Breast epithelium (tissue), 4 donors: ENCODE measurements at places on chromosomes 1 and 21.

GRCh38 chr1:94708299-94708685, 111.9 kb upstream of the SLC44A3 start:
- no peaks in the 10 kb centered on the region for H3K36me3 ChIP-seq
- H3K27me3 ChIP-seq, result no peaks in the 10 kb centered on the region
- H3K4me1 ChIP-seq, result no peaks in the 10 kb centered on the region
- H3K27ac ChIP-seq, result peak overlapping the region; percentile 36

DNA sequence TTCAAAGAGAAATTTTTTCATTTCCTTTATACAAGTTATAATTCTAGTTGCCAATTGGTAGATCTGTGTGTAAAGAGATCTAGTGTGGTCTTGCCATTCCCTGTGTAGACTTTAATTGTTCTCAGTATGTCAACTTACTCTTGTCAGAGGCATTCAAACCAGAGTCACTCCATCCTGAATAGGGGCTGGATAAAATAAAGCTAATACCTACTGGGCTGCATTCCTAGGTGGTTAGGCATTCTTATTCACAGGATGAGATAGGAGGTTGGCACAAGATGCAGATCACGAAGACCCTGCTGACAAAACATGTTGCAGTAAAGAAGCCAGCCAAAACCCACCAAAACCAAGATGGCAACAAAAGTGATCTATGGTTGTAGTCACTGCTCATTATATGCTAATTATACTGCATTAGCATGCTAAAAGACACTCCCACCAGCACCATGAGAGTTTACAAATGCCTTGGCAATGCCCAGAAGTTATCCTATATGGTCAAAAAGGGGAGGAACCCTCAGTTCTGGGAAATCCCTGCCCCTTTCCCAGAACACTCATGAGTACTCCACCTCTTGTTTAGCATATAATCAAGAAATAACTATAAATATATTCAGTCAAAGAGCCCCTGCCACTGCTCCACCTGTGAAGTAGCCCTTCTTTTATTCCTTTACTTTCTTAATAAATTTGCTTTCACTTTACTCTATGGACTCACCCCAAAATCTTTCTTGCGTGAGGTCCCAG, 74.0 kb upstream of the ADAMTS5 start:
- no peaks in the 10 kb centered on the region for H3K27me3 ChIP-seq
- H3K4me3 ChIP-seq, result no peak overlapping the region
- H3K27ac ChIP-seq, result no peak overlapping the region
- no peak for DNase-seq
- no peaks in the 10 kb centered on the region for H3K36me3 ChIP-seq

DNA sequence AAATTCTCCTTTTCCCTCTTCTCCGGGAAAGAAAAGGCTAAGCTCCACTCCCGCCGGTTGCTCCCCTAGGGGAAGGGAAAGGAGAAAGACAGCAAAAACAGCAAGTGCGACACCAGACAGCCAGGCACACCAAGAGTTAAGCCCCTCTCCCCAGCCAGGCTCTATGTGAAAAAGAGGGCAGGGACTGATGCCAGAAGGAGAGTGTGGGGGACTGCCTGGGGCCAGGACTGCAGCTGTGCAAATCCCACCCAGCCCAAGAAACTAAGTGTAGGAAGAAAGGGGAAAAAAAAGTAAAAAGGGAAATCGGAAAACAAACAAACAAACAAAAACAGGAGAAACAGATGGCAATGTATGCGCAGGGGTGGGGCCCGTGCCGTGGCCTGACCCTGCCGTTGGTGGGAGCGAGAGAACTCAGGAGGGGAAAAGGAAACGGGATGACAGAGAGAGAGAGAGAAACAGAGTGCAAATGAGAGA, 27.7 kb upstream of the FMO1 start:
- no peak for DNase-seq
- no peaks in the 10 kb centered on the region for H3K27me3 ChIP-seq
- peak overlapping the region; percentile 51 for H3K4me3 ChIP-seq
- H3K4me1 ChIP-seq, result peaks cover 7% of the 10 kb centered on the region
- no peaks in the 10 kb centered on the region for H3K36me3 ChIP-seq

DNA sequence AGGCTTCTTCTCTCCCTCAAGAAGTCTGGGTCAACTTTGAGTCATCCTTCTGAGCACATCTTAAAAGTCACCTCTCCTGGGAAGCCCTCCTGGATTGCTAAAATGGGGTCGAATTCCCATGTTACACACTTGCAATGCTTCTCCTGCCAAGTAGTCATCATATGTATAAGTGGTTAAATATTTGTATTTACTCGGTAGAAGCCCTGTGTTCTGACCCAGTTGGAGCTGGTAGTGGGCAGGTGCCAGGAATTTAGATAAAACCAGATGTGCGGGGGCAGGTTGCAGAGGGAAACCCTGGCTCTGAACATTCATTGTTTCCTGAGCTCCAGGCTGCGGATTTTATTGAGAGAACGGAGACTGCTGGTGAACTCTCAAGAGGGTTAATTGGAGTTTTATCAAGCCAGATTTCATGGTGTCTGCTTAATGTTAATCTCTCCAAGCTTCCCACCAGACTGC, 52.8 kb upstream of the RPL11 start:
- no peaks in the 10 kb centered on the region for H3K36me3 ChIP-seq
- no peak overlapping the region for H3K4me3 ChIP-seq
- DNase-seq, result no peak
- no peaks in the 10 kb centered on the region for H3K27me3 ChIP-seq
- no peaks in the 10 kb centered on the region for H3K4me1 ChIP-seq
- H3K27ac ChIP-seq, result no peak overlapping the region

DNA sequence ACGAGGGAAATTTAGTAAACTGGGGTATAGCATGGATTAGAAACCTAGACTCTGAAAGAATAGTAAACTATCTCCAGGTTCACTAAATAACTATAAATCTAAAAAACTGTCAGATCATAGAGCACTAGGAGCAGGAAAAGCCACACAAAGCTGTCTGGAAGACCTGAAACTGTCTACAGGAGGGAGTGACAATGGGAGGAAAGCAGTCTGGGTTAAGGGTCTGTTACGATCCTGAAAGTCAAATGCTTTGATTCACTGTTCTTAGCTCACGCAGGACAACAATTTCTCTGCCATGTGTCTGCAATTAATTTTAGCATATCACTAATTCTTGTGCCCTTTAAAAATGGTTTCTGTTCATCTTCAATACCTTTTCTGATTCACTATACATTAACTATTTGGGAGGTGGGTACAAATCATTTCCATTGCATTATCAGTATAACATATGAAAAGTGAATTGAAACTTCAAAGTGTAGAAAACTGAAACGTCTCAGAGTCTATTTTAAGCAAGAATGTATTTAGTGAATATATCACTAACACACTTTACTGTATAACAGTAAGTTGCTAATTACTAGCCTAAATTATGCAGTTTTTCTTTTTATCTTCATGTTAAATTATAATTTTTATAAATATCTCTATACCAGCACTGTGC, 18.4 kb downstream of the CEP170 start:
- no peak overlapping the region for H3K27ac ChIP-seq

DNA sequence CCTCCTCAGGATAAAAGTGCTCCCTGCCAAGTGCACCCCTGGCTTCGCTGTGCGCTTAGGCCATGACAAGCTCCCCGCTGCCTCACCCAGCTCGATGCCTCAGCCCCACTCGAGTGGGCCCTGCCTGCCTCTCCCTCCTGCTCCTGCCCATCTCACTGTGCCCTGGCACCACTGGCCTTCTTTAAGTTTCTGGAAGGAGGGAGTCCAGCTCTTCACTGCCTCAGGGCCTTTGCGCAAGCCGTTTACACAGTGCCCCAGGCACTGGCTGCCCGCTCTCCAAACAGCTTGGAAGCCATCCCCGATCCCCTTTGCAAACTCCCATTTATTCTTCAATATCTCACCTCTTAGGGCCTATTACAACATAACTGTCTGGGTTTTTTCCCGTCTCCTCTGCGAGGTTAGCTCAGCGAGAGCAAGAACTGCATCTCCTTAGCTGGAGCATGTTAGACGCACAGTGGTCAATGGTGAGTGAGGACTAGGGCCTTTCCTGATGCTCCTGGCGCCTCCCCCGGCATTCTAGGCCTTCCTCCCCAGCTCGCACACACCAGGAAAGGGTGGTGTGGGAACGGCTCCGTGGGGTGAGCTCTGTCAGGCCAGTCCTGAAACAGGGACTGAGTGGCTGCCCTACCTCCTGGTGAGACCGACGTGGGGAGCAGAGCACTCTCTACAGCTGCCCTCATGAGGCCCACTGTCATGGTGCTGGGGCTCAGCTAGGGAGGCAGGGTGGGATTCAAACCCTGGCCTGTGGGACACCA, 31.9 kb downstream of the PODN start:
- H3K4me3 ChIP-seq, result no peak overlapping the region
- H3K27ac ChIP-seq, result no peak overlapping the region
- no peaks in the 10 kb centered on the region for H3K4me1 ChIP-seq
- no peaks in the 10 kb centered on the region for H3K36me3 ChIP-seq
- no peak for DNase-seq

DNA sequence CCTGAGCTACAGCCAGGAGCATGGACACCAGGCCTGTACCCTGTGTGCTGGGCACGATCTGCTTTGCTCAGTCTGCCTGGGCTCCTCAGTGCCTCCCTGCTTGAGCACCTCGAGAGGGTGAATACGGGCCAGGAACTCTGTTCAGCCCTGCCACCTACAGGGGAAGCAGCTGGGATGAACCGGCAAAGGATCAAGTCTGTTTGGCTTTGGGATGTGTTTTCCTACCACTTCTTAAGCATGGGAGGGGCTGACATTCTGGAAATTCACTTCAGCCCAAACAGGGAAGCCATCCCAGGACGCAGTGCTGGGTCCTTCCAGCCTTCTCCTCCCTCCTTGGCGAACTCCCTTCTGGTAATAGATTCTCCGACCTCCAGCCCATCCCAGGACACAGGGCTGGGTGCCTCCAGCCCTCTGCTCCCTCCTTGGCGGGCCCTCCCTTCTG, 55.8 kb upstream of the SELENON start:
- H3K4me1 ChIP-seq, result no peaks in the 10 kb centered on the region
- no peaks in the 10 kb centered on the region for H3K27me3 ChIP-seq
- peak overlapping the region; percentile 83 for H3K27ac ChIP-seq
- H3K36me3 ChIP-seq, result no peaks in the 10 kb centered on the region
- no peak overlapping the region for H3K4me3 ChIP-seq
- DNase-seq, result peak; percentile 54

- H3K4me1 ChIP-seq, result peaks cover 3% of the 10 kb centered on the region
- H3K36me3 ChIP-seq, result no peaks in the 10 kb centered on the region
- no peaks in the 10 kb centered on the region for H3K27me3 ChIP-seq
- H3K27ac ChIP-seq, result no peak overlapping the region
Measured at GRCh38 chr1:205528887-205529825, 24.7 kb downstream of the CDK18 start.

DNA sequence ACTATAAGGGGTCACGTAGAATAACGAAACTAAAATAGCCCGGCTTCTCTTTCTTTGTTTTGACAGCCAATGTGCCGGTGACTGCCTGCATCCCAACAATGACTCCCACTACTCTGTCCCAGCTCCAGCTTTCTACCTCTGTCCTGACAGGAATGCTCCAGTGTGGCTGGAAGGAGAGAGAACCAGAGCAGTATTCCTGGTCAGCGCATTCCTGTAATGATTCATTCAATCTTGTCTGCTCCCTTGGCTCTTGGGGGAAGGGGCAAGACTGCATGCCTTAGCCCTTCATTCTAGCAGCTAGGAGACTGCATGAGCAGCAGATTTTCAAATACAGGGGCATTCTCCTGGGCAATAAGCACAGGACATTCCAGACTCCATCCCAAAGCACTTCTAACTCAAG, 132.1 kb upstream of the PRMT6 start:
- no peaks in the 10 kb centered on the region for H3K27me3 ChIP-seq
- DNase-seq, result no peak
- no peaks in the 10 kb centered on the region for H3K36me3 ChIP-seq

- no peak for DNase-seq
- H3K4me1 ChIP-seq, result no peaks in the 10 kb centered on the region
- no peak overlapping the region for H3K27ac ChIP-seq
- H3K36me3 ChIP-seq, result no peaks in the 10 kb centered on the region
- no peaks in the 10 kb centered on the region for H3K27me3 ChIP-seq
Measured at GRCh38 chr1:100028765-100029164, 59.0 kb downstream of the SLC35A3 start.

DNA sequence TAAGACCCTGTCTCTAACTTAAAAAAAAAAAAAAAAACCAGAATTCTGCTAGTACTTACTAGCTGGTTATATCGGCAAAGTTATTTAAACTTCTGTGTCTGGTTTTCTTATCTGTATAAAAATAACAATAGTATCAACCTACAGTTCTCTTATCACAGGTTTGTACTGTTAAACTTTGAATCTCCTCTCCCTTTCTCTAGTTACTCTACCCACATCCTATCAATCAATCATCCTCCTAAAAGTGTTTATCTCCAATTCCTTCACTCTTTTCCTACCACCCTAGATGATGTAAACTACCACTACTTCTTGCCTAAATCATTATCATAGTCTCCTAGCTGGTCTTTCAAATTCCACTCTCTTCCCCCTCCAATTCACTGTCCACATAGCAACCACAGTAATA, 27.6 kb downstream of the USP33 start:
- DNase-seq, result no peak
- H3K4me3 ChIP-seq, result no peak overlapping the region
- H3K4me1 ChIP-seq, result no peaks in the 10 kb centered on the region
- H3K36me3 ChIP-seq, result no peaks in the 10 kb centered on the region
- H3K27me3 ChIP-seq, result no peaks in the 10 kb centered on the region
- no peak overlapping the region for H3K27ac ChIP-seq

- peak overlapping the region; percentile 82 for H3K27ac ChIP-seq
- DNase-seq, result no peak
- H3K4me1 ChIP-seq, result peaks cover 7% of the 10 kb centered on the region
- no peak overlapping the region for H3K4me3 ChIP-seq
Measured at GRCh38 chr1:183871142-183871541, 66.2 kb downstream of the RGL1 start.

- no peaks in the 10 kb centered on the region for H3K27me3 ChIP-seq
- no peak overlapping the region for H3K4me3 ChIP-seq
- H3K4me1 ChIP-seq, result no peaks in the 10 kb centered on the region
- H3K27ac ChIP-seq, result no peak overlapping the region
- no peak for DNase-seq
Measured at GRCh38 chr21:27448960-27449359, 482.1 kb upstream of the ADAMTS5 start.

DNA sequence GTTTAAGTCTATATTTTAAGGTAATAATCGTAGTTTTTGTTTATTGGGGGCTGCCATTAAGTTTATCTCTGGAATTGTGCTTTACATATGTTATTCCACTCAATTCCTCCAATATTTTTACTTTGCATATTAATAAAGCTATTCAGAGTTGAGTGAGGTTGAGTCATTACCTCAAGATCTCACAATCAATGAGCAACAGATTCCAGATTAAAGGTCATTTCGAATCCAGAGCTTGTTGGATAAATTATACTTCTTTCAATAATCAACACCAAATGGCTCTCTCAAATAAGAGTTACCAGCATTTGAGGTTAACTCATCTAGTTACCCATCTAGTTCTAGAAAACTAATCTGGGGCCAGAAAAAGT, 16.7 kb downstream of the RGS4 start:
- no peak overlapping the region for H3K27ac ChIP-seq
- H3K4me1 ChIP-seq, result no peaks in the 10 kb centered on the region
- DNase-seq, result no peak
- no peaks in the 10 kb centered on the region for H3K27me3 ChIP-seq

DNA sequence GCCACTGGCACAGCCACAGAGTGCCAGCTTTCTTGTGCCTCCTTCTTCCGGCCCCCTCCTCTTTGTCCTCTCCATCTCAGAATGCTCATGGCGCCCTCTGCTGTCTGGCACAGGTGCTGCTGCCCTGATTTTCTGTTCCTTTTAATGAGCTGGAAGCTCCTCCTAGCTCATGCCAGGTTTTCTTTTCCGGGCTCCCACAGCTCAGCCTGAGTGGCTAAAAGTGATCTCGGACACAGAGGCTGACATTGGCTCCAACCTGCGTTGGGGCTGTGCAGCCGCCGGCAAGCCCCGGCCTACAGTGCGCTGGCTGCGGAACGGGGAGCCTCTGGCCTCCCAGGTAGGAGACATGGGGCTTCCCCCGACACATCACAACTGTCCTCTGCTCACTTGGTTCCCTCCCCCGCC, 18.7 kb downstream of the CNTN2 start:
- no peaks in the 10 kb centered on the region for H3K27me3 ChIP-seq
- H3K36me3 ChIP-seq, result no peaks in the 10 kb centered on the region
- no peaks in the 10 kb centered on the region for H3K4me1 ChIP-seq
- H3K27ac ChIP-seq, result no peak overlapping the region
- no peak overlapping the region for H3K4me3 ChIP-seq
